Stimulated activated CD4-positive, alpha-beta T cell treated with anti-CD3 and anti-CD28 coated beads, Interleukin-12 subunit alpha, Interleukin-12 subunit beta, amount 100 ng/mL, for 48 hours (primary cell): ENCODE measurements at places on chromosomes 5 and 9.

GRCh38 chr5:167565189-167565954, 726.1 kb upstream of the WWC1 start:
- DNase-seq = no peak

DNA sequence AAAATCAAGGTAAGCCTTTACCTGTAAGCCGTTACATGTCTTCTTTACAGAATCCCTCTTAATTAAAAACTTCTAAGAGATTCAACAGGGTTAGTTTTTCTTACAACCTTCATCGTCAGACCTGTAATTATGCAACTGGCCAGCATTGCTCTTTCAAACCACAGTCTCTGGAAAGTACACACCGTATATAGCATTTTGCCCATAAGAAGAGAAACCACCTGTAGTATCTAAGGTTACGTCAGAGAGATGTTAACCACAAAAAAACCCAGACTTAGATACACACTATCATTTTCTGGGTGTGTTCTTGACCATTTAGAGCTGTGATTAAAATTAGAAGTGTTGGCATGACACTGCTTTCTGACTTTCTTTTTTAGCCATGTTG, 140.0 kb downstream of the MUSK start:
- no peak for DNase-seq

DNA sequence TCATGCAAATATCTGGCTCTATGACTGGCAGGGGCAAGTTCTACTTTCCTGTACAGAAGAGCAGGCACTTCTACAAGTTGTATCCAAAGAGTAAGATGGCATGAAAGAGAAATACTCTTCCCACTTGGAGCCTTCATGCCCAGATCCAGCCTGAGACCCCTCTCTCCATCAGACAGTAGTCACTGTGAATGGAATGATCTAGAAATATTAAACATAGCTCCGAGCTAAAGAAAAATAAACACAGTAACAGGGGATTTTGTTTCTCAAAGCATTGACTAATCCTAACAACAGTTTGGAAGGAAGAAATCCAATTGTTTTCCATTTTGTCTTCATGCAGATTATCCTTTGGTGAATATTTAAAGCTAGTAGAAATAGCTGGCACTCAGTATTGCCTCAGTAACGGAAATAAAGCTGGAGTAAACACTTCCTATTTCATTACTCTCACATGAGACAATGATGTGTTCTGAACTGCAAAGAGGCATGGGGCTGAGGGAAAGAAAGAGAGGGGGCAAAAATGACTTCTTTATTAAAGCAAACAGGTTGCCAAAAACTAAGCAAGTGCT, 100.0 kb downstream of the SEMA5A start:
- no peak for DNase-seq

DNA sequence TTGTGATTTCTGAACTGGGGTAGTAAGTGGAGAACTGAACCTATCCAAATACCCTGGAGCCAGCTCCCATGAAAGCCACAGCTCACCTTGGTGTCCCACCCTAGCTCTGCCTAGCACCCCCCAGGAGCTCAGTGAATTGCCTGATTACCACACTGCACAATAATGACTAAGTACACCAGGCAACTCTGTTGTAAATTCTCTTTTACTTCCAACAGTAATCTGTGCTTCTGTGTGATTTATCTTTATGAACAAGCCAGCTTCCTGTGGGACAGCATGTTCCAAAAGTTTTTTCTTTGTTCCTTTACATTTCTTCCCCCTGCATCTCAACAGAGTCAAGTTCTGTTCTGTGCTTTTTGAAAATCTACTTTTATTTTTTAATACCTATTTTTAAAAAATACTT, 22.1 kb upstream of the GRPEL2 start:
- DNase-seq = no peak

DNA sequence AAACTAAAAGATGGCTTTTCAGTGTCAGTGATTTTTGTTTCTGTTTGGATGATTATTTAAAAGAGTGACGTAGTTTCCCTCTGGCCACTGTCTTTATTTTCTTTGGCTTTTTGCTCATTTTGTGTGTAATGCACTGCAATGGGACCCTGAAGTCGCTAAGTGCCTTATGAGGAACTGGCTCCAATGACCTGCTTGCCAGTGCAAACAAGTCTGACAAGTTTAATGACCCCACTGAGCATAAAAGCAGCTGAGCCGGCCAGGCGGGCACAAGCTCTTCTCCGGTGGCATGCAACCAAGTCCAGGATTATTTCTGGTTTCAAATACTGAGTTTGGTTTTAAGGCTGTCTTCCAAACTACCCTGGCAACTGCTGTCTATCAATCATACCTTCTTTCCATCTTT, 15.6 kb upstream of the GNA14 start:
- no peak for DNase-seq

GRCh38 chr5:83914199-83914598, 193.5 kb upstream of the HAPLN1 start:
- DNase-seq = no peak

GRCh38 chr5:43348207-43348606, 35.0 kb upstream of the HMGCS1 start:
- no peak for DNase-seq

GRCh38 chr5:96146675-96147074, 185.0 kb upstream of the ELL2 start:
- no peak for DNase-seq

DNA sequence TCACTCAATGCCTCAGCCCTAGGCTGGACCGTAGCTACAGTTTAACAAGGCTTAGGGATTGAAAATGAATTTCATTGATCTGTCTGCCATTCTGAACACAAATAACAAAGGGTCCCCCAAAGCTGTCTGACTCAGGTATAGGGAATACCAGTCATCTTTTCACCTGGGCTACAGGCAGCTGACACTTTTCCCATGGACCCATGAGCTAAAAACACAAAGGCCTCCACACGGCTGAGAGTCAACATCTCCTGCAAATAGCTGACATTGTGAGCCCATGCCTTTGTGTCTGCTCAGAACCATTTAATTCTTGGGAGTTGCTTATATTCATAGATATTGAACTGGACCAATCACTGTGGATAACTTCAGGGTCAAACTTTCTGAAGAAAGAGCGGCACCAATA, 121.1 kb upstream of the SLIT3 start:
- no peak for DNase-seq

- no peak for DNase-seq
Measured at GRCh38 chr5:56638768-56639238, 176.5 kb upstream of the MAP3K1 start.

DNA sequence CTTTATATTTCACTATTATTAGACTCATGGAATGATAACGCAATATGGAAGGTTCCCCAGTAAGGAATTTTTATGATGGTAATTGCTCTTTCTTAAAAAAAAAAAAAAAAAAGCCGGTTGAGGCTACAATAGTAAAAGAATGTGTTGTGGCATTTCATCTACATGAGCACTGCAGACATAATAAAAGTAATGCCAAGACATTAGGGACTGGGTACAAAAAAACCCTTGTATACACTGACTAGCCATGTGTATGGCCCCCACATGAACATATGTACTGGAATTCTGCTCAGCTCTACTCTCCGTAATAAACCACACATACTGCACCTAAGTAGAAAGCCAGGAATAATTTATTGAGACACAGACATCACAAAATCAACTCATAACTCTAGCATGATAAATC, 218.4 kb downstream of the ADAMTS6 start:
- DNase-seq = no peak

DNA sequence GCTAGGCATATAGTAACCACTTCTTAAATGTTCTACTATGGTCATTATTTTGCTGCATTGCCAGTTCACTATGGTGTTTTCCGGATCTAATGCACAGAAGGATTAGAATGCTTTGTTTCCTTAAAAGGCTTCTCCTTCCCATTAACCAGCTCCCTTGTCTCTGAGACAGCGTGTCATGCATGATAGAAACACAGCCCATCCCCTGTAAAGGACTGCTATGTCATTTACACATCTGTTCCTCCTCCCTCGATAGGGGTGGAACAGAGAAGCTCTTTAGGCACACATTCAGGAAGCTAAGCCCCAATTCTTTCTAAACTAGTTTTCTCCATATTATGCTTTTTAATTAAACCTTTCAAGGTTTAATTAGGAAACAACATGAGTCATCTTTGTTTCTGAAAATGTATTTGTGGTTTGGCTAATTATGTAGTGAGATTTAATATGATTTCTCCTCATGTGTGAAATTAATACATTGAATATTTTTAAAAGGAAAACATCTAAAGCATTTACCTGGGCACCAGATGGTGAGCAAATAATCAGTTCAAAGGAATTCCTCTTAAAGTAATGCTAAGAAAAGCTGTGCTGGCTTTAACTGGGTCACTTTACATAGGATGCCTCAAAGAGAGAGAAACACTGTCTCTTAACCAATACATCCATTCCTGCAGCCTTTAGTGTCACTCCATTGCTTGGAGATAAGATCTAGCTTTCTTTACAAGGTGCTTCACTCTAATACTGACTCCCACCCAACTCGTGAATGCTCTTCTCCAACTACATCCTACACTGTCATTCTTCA, 133.3 kb upstream of the PPP1R2B start:
- DNase-seq = no peak

- no peak for DNase-seq
Measured at GRCh38 chr9:9905736-9906135, 707.1 kb downstream of the PTPRD start.

DNA sequence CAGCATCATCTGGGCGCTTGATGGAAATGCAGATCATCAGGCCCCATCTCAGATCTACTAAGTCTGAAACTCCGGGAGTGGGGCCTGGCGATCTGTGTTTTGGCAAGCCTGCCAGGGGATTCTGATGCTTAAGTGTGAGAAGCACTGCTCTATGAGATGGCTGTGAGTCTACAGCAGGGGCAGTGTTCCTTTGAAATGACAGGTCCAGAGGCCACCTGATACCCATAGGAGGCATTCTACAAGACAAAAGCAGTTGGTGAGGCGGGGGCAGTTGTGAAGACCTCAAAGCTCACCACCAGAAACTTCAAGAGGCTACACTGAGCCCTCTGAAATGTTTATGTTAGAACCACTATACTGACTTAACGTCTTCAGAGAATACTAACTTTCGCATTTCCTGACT, 86.9 kb upstream of the SPATA31D4 start:
- DNase-seq = no peak

DNA sequence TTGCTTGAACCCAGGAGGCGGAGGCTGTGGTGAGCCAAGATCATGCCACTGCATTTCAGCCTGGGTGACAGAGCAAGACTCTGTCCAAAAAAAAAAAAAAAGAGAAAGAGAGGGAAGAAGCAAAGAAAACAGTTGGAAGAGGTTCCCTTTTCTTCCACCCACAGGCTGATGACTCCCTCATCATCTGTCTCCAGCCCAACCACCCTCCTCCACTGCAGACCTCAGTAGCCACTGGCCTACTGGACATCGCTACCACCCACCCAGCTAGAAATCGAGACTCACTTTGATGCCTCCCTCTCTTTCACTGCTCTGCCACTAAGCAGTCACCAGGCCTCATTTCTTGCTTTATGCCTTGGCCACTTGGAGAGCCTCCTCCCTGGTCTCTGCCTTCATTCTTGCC, 71.2 kb downstream of the NIPSNAP3B start:
- DNase-seq = no peak

DNA sequence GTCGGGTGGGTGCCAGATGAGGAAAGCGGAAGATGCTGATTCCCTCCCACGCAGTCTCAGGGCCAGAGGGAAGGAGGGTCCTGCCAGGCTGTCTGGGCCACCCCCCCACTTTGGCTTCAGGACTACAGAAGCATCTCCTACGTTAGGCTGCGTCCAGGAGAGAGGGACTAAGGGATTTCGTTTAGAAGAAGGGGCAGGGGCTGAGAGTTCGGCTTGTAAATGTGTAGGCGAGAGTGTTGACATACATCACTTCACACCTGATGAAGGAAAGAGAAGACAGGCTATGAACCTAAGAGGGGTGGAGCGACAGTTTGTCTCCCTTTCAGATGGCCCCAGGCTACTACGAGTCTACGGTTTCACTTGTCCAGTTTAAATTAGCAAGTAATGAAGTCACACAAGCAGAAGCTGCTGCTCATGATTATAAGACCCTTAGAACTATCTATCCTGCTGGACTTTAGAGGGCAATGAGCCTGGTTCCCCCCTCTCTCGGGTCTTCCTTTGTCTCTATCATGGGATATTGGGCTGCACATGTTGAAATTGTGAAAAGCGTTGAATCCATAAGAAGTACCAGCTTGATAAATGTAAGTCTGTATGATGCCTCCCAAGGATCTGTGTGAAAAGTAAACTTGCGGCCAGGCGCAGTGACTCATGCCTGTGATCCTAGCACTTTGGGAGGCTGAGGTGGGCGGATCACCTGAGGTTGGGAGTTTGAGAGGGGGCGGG, 193.0 kb downstream of the AOPEP start:
- no peak for DNase-seq

GRCh38 chr9:89613912-89614892, 9.4 kb downstream of the GADD45G start:
- DNase-seq = no peak

DNA sequence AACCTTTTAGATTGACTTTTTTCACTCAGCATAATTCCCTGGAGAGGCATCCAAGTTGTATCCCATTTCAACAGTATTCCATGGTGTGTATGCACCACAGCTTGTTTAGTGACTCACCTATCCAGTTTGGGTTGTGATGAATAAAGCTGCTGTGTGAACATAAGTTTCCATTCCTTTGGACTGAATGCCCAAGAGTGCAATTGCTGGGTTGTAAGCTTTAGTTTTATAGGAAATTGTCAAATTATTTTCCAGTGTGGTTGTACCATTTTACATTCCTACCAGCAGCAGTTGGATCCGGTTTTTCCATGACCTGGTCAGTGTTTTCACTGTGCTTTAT, 60.9 kb upstream of the TMED7 start:
- no peak for DNase-seq

- peak; percentile 19 for DNase-seq
Measured at GRCh38 chr5:76790632-76791290, 28.1 kb upstream of the F2RL1 start.

GRCh38 chr9:107294756-107295155, 11.7 kb downstream of the RAD23B start:
- no peak for DNase-seq

DNA sequence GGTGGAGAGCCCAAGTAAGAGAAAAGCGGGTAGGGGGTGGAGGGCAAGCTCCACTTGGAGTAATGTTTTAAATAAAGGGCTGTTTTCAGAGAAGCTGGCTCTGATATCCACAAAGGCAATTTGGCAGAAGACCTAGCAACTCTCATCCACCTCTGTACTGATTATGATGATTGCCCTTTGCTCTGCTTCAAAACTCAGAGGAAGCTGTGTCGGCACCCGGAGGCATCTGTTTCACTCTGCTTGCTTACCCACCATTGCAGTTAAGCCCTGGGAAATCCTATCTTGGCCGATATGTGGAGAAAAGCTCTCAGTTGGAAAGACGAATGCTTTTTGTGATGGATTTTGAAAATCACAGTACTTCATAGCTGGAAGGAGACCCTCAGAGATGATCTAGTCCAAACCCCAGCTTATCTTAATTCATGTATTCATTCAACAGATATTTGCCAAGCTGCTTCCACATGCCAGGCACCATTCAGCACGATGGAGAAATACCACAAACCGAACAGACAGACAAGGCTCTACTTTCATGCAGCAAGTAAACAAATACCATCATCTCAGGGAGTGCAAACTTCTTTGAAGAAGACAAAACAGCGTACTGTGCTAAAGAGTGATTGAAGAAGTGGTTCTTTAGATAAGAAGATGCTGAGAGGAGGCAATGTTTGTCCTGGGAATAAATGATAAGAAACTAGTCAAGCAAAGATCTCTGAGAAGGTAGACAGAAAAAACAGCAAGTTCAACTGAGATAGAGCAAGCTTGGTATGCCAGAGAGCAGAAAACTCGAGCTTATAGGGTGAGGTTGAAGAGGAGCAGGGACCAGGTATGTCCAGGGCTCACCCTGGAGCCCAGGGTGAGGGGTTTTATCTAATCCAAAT, 140.4 kb upstream of the SPDL1 start:
- DNase-seq = no peak
